ENCODE measurements at places on chromosomes 7 and 10.

GRCh38 chr10:98272656-98273055, 4.7 kb upstream of the LOXL4 start:
- DNase-seq = no peak

DNA sequence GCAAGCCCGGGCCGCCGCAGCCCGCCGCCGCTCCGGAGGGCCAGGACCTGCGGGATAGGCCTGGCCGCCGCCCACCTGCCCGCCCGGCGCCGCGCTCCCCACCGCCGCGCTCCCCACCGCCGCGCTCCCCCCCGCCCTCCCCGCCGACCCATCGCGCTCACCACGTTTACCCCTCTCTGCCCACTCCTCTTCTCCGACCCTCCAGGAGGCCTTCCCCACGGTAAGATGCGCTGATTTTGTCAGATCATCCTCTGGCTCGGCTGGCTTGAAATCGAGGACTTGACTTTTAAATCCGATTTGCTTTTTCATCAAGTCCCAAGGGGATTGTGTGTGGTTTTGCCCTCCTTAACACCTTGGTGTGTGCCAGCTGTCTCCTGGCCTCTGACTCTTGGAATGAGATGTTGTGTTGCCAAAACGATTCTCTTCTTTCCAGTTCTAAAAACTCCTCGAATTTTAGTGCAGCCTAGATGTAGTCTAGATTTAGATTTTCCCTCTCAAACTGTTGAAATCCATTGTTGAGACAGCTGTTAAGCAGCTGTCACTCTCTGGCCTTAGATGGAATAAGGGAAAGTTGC, 738 bp downstream of the POM121 start:
- no peak for DNase-seq

- no peak for DNase-seq
Observed at GRCh38 chr10:52652431-52653262, 119.9 kb downstream of the MBL2 start.

DNA sequence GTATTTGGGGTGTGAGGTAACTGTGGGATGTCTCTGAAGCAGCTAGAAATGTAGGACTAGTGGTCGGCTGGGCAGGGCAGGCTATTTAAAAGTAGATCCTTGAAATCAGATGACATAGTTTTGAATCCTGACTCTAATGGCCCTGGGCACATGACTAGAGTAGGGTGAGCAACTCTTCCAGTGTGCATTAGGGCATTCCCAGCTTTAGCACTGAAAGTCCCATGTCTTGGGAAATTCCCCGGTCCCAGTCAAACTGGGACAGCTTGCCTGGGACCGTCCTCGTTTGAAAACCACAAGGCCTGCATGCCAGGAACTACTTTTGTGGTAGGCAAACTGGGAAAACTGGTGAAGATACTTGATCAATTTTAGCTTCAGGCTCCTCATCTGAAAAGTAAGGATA, 255.3 kb downstream of the PTEN start:
- no peak for DNase-seq

GRCh38 chr10:130507461-130507860, 371.3 kb downstream of the GLRX3 start:
- no peak for DNase-seq

- no peak for DNase-seq
Observed at GRCh38 chr7:99379043-99379577, 4.6 kb downstream of the ARPC1B start.

- DNase-seq = no peak
Observed at GRCh38 chr10:71743089-71743838, 23.7 kb upstream of the C10orf105 start.

DNA sequence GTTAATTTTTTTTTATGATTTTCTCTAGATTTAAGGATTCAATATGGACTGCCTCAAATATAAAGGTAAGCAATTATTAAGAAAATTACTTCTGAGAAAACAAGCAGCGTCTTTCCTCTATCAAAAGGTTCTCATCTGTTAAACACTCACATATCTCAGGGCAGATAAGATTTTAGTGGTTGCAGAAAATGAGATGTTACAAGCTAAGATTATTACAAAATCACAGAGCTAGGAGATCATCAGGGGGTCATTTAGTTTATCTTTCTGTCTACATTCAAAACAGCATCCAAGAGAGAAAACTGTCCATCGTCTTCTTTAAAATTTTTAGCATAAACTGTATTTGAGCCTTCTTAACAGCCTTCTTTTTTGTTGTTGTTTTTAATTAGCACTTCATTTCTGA, 29.1 kb upstream of the RHOBTB1 start:
- no peak for DNase-seq

DNA sequence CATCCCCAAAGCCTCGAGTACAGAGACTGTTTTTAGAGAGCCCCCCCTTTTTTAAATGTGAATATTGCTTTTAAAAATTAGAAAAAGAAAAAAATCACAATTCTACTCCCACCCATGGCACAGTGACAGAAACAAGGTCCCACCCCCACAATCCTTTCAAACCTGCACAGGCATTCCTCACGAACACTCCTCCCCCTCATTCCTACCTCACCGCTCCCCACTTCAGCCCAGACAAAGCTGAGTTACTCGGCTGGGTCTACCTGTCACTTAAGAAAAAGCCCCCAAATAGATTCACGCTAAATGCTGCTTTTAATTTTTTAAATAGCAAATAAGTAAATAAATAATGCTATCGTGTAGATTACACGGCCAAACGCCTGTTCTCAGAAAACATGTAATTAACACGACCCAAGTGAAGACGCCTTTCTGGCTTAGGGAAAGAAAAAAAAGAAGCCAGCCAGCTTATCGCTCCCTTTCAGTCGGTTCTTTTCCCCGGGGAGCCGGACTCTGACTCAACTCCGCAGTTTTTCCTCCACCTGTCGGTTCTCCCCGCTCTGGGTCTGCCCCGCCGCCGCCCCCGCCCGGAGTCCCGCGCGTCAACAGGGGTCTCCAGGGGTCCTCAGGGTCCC, 739 bp downstream of the MPP7 start:
- no peak for DNase-seq

DNA sequence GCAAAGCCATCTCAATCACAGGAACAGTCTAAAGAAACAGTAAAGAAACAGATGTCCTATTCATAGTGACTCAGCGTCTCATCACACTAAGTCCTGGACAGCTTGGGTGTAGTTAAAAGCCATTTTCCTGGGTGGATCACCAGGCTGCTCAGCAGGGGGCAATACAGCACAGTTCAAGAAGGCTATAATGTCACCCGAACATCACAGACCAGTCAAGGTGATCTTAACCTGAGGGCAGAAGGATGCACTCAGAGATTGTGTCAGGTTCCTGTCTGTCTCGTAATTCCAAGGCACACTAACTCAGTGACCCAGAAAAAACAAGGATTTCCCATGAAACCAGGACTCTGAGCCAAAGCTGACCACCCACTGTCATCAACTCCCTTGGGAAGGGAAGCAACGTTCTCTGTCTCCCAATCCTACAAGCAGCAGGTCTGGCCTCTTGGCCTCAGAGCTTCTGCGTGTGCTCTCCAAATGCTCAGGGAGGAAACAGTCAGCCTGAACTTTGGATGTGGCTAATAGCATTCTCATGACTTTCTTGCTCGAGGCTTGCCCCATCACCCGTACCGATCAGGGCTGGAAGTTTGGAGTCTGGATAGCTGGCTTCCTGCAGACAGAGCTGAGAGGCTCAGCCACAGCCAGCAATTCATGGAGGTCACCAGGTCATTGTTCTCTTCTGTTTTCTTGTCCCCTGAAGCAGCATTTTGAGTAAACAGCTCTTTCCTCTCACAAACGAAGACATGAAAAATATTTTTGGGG, 90.4 kb upstream of the FAM171A1 start:
- no peak for DNase-seq

- no peak for DNase-seq
Observed at GRCh38 chr10:132554053-132554990, 16.7 kb downstream of the INPP5A start.

- DNase-seq = no peak
Observed at GRCh38 chr10:77030974-77031373, 606.6 kb downstream of the KCNMA1 start.

DNA sequence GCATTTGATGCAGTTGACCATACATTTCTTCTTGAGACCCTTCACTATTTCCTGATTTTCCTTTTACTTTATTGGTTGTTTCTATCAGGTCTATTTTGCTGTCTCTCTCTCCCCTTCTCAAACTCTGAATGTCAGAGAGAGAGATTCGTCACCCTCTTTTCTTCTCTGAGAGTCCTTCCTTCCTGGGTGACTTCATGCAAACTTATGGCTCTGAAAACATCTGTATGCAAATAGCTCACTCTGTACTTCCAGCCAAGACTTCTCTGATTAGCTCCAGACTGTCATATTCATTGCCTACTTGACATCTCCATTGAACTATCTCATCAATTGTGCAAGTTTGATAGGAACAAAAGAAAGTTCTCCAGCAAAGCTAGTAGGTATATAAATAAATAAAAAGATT, 191.7 kb upstream of the KLF6 start:
- no peak for DNase-seq

GRCh38 chr7:143013893-143014292, 13.0 kb downstream of the OR9A2 start:
- DNase-seq = no peak

- no peak for DNase-seq
Observed at GRCh38 chr7:158064631-158065030, 523.0 kb downstream of the PTPRN2 start.

- DNase-seq = no peak
Observed at GRCh38 chr10:22875581-22875980, 52.3 kb upstream of the ARMC3 start.

- no peak for DNase-seq
Observed at GRCh38 chr10:84341983-84342382, 13.6 kb downstream of the CCSER2 start.

- no peak for DNase-seq
Observed at GRCh38 chr7:95056901-95057300, 149.5 kb downstream of the PPP1R9A start.

GRCh38 chr7:149027055-149027454, 1.2 kb downstream of the PDIA4 start:
- no peak for DNase-seq

- DNase-seq = no peak
Observed at GRCh38 chr10:52409195-52409594, 95.1 kb downstream of the DKK1 start.

DNA sequence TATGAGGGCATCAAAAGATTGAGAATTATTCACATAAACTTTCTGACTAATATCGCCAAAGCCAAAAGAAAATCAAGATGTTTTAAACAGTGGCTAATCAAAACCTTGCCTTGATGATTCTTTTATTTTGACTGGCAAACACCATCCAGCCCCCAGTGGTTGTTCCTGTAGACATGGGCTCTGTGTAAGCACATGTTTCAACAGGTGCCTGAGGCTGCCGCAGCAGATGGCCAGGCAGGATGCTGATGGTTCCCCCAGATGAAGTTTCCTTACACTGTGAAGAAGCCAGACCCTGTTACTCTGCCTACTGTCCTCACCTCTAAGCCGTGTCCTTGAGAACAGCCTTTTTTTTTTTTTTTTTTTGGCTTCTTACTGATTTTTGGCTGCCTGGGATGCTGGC, 146.5 kb downstream of the RAB11FIP2 start:
- no peak for DNase-seq

DNA sequence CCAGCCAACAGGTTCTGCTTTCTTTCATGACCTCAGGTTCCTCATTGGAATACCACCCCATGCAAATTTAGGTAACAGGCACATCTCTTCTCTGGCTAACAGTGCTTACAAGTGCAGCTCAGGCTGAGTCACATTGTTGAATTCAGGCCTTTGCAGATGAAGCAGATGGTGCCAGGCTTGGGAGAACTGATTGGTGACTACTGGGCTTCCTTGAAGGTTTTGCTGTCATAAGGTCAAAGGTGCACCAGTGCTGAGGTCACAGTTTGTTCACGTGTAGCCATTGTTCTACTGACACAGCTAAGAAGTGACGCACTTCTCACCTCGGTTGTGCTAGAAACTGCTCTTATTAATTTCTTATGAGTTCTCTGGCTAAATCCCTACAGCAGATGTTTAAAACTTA, 128.6 kb upstream of the BMPER start:
- no peak for DNase-seq

GRCh38 chr10:98477861-98478260, 31.1 kb upstream of the HPS1 start:
- DNase-seq = no peak

- DNase-seq = no peak
Observed at GRCh38 chr10:62175251-62175650, 93.4 kb downstream of the RTKN2 start.

GRCh38 chr7:112266595-112267270, 60.2 kb downstream of the ZNF277 start:
- no peak for DNase-seq

GRCh38 chr7:157826566-157826965, 489.8 kb downstream of the DNAJB6 start:
- DNase-seq = no peak

DNA sequence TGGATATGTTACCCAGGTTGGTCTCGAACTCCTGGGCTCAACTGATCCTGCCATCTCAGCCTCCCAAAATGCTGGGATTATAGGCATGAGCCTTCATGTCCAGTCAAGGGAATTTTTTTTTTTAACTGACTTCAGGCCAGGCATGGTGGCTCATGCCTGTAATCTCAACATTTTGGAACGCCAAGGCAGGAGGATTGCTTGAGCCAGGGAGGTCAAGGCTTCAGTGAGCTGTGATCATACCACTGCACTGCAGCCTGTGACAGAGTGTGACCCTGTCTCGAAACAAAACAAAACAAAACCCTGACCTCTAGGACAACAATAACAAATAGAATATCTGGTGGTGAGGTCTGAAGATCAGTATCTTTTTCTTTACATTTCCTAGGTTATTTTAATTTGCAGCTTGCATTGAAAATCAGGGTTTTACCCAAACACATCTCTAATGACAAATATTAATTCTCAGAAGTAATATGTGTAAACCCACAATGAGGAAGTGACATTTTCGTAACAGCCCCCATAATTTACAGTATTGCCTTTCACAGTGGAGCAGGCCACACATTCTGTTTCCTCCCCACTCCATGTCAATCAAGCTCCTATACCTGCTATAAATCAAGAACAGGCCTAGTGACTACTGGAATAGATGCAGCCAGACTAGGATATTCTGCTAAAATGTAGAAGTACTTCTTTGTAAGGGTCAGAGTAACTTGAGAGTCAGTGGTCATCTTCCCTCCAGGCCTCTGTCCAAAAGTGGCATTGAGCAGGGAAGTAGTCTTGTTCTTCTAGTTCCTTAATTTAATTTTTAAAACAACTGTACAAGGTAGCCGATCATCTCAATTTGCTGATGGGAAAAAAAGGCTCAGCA, 43.3 kb upstream of the ECHDC3 start:
- peak; percentile 47 for DNase-seq

- DNase-seq = no peak
Observed at GRCh38 chr7:40162516-40162915, 27.7 kb downstream of the SUGCT start.

- no peak for DNase-seq
Observed at GRCh38 chr7:16930946-16931345, 49.2 kb upstream of the AGR3 start.
